ENCODE measurements at places on chromosomes 1 and 21. TPM values are rescaled to one million over a fixed set of nuclear protein-coding genes. Genes with fewer than 3 reads are reported as not detected.
A peak's percentile ranks its signal among the peaks of the same experiment; 100 is the strongest.

CACNA1S gene
- polyA plus RNA-seq = 56.1 TPM

ZMYND12 gene
- polyA plus RNA-seq = 0.37 TPM

SLC16A4 gene
- polyA plus RNA-seq = 9.9 TPM

TFAP2E gene
- 0.59 TPM for polyA plus RNA-seq

CFHR2 gene
- polyA plus RNA-seq = not detected

TXNDC12 gene
- polyA plus RNA-seq = 35.5 TPM

FBXO44 gene
- polyA plus RNA-seq = 4.9 TPM

PLA2G2C gene
- 0.05 TPM for polyA plus RNA-seq

TNN gene
- polyA plus RNA-seq = 4.6 TPM

ATG4C gene
- polyA plus RNA-seq = 7.9 TPM

ZNF691 gene
- polyA plus RNA-seq = 10.8 TPM

TCHH gene
- 0.03 TPM for polyA plus RNA-seq

TMEM222 gene
- polyA plus RNA-seq = 25.0 TPM

WNT3A gene
- not detected for polyA plus RNA-seq

IL22RA1 gene
- not detected for polyA plus RNA-seq

ASTN1 gene
- 6.4 TPM for polyA plus RNA-seq

TEKT2 gene
- polyA plus RNA-seq = 0.24 TPM

OR2T2 gene
- polyA plus RNA-seq = not detected

RPRD2 gene
- 23.7 TPM for polyA plus RNA-seq

SHISA4 gene
- polyA plus RNA-seq = 97.2 TPM

TARS2 gene
- polyA plus RNA-seq = 20.6 TPM

PTCH2 gene
- polyA plus RNA-seq = 10.9 TPM

PACC1 gene
- 6.1 TPM for polyA plus RNA-seq

SLC30A2 gene
- polyA plus RNA-seq = 1.00 TPM

NR0B2 gene
- not detected for polyA plus RNA-seq

KRTAP12-2 gene
- polyA plus RNA-seq = not detected

- peak; percentile 52 for DNase-seq
Observed at GRCh38 chr1:109687641-109688499, at the start of gene GSTM1. TSS of gene GSTM1 (plus strand) at chr1:109687817. CDS start at chr1:109687874, 57 bp downstream.

- DNase-seq = no peak
Observed at GRCh38 chr1:206690516-206690915, 5.8 kb downstream of the MAPKAPK2 start.

- DNase-seq = peak; percentile 48
Observed at GRCh38 chr1:205630241-205630640, 1.6 kb downstream of the ELK4 start.

DNA sequence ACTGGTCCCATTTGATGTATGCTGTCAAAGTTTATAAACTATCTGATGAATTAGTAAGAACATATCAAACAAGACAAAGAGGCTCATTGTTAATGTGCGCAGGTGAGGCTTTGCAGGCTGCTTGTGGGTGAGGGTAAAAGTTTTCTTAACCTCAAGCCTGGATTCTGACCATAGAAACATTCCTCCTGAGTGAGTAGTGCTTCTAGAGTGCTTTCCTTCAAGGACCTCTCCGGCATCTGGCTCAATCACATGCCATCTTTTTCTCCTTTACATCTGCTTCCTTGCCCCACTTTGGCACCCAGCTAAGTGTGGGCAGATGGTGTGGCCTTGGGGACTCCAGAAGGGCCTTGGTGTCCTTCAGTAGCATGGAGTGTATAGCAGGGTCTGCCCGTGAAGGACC lies 104.0 kb downstream of the ROR1 start:
- no peak for DNase-seq

GRCh38 chr21:16377120-16377658 lies 647.4 kb downstream of the USP25 start:
- DNase-seq = no peak

GRCh38 chr1:92968138-92969032 lies 7.1 kb upstream of the DIPK1A start:
- no peak for DNase-seq

- DNase-seq = peak; percentile 20
Observed at GRCh38 chr1:192158181-192158580, at the start of gene RGS18. TSS of gene RGS18 (plus strand) at chr1:192158462. CDS start at chr1:192158638, 176 bp downstream.

- no peak for DNase-seq
Observed at GRCh38 chr1:41286486-41286885, 44.4 kb upstream of the SCMH1 start.

GRCh38 chr21:43938751-43939442 lies 73.2 kb upstream of the TRAPPC10 start:
- DNase-seq = no peak

DNA sequence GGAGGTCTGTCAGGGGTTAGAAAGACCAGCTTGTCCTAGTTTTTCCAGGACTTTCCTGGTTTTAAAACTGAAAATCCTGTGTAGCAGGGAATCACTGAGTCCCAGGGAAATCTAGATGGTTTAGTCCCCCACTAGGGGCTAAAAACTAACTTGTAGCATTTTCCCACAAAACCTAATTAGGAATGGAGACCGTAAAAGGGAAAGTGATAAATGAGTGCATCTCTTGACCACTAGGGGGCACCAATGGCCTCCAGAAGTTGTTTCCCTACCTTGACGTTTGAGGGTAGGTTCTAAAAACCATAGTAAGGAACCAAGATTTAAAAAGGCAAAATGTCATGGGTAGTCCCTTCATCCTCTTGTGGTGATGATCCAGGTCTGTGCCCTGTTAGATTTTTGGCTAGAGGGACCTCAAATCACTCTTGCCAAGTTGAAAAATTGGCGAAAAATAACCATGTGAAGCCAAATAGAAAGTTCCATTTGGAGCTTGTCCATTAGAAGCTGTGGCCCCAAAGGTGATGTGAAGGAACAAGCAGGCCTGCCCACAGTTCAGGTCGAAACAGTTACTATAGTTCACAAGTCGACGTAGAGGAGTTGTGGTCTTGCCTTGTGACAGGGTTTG lies 24.5 kb downstream of the CLIC6 start:
- no peak for DNase-seq

GRCh38 chr1:6889875-6890480 lies 104.7 kb downstream of the CAMTA1 start:
- no peak for DNase-seq

DNA sequence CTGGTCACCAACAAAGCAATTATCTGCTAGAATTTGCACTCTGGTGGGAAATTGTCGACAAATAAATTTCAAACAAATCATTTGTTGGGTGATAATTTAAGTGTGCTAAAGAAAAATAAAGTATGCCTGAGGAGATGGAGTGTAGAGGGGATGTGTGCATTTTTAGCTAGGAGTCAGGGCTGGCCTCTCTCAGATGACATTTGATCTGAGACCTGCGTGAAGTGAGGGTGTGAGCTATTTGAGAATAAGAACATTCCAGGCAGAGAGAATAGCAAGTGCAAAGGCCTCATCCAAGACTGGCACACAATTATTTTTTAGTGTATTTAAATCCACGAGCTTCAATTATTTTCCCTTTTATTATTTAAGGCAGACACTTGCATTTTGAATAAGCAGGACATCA lies 19.7 kb upstream of the S1PR1 start:
- DNase-seq = no peak

DNA sequence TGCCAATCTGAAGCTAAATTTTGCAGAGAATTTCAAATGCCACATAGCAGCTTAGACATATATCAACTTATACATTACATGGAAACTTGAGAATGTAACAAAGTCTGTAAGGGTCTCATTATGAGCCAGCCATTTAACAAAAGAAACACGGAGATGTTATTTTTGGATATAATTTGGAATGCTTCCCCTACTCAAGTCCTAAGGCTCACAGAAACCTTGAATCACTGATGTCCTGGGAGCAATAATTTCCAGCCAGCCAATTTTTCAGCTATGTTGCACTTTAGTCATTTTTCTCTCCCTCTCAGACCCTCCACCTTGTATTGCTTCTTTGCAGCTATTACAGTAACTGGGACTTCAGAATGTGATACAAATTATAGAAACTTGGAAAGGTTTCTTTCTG lies 56.9 kb downstream of the EIF2B3 start:
- DNase-seq = no peak

GRCh38 chr1:211468595-211468994 lies 23.4 kb downstream of the RD3 start:
- DNase-seq = peak; percentile 9

DNA sequence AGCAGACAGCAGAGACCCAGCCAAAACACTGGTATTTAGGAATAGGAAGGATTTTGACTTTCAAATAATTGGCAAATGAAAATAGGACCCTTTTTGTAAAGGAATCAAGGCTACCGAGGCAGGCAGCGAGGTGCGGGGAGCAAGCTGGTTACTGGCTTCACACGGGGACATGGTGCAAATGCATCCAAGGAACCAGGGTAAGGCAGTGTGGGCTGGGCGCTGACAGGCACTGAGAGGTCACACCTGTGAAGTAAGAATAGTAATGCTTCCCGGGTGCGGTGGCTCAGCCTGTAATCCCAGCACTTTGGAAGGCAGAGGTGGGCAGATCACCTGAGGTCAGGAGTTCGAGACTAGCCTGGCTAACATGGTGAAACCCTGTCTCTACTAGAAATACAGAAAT lies 15.5 kb downstream of the CHAF1B start:
- DNase-seq = no peak

- DNase-seq = no peak
Observed at GRCh38 chr1:38746941-38747600, 112.5 kb downstream of the RRAGC start.

GRCh38 chr1:88802404-88802803 lies 89.0 kb downstream of the GTF2B start:
- no peak for DNase-seq

DNA sequence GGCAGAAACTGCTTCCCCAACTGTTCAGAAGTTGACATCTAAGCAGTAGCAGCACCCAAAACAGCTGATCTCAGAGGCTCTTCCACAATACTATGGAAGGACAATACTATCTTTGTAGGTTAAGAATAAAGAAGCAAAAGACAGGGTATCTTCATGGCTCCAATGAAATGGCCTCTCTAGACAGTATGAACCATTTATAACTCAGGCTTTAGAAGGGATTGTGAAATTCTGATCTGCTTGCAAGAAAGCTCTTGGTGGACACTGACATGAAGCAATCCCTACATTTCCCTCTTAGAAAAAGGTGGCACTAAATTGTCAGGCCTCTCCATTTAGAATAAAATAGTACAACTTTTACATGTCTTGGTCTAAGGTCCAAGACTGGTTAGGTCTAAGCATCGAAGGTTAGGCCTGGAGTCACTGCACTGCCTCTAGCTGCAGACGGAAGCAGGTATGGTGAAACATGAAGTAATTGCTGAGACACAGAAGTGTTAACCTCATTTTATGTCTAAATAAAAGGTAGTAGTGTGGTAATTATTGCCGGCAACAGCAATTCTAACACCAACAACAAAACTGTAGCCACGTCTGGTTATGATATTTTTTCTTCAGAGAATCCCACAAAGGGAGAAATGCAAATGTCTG lies 50.6 kb upstream of the HP1BP3 start:
- no peak for DNase-seq

- no peak for DNase-seq
Observed at GRCh38 chr1:226736908-226737818, 1.9 kb downstream of the ITPKB start.

GRCh38 chr1:61054601-61054993 lies 27.8 kb upstream of the NFIA start:
- no peak for DNase-seq

- DNase-seq = no peak
Observed at GRCh38 chr1:205493241-205494085, 11.0 kb upstream of the CDK18 start.

GRCh38 chr1:153803470-153804056 lies 28.4 kb downstream of the SLC27A3 start:
- DNase-seq = no peak

GRCh38 chr1:155970531-155971167 lies 7.7 kb downstream of the ARHGEF2 start:
- no peak for DNase-seq

DNA sequence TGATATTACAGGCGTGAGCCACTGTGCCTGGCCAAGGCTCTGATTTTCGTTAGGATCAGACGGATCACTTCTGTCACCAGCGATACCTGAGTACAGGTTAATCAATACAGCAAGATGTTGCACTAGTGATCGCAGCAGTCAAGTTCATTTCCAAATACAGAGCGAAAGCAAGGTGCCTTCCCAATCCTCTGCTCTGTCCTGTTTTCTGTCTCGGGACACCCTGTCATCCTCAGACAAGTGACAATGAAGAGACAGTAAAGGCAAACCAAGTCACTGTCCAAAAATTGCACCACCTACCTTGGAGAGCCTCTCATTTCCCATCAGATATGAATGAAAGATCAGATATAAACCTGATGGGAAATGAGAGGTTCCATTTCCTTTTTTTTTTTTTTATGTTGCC lies 5.6 kb upstream of the CLDN14 start:
- DNase-seq = no peak

DNA sequence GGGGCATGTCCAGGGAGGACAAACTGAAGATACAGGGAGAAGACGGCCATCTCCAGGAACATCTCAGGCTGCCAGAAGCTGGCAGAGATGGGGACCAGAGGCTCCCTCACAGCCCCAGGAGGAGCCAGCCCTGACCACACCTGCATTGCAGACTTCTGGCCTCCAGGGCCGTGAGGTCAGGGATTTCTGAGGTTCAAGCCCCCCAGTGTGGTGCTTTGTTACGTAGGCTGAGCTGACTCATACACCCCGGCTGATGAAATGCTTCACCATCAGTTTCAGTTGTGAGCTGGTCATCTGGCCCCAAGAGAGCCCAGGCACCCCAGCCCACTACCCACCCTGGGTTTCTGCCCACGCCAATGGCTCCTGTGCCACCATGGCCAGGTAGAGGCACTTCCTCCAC lies 106.4 kb downstream of the SIK1 start:
- DNase-seq = no peak

DNA sequence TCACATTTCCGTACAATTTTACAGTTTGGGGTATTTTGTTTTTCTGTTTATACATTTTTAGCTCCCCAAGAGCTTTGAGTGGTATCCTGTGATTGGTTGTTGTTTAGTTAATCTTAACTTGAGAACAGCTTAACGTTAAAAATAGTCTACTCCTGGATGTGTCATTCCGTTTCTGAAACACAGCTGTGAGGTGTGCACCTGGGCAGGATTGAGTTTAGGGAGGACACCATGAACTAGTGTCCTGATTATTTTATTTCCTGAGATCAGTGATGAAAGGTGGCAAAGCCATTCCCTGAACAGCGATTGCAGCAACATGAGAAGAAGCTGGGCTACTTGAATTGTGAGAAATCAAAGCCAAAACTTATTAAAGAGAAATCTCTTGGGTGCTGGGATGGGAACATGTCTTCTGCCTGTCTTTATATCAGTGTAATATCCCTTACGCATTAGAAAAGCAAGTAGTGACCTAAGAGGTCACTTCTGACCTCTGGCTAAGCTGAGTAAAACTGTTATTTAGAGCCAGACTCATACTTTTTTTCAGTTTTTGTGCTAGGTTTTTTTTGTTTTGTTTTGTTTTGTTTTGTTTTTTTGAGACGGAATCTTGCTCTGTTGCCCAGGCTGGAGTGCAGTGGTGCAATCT lies 43.4 kb downstream of the ZBTB40 start:
- DNase-seq = no peak

DNA sequence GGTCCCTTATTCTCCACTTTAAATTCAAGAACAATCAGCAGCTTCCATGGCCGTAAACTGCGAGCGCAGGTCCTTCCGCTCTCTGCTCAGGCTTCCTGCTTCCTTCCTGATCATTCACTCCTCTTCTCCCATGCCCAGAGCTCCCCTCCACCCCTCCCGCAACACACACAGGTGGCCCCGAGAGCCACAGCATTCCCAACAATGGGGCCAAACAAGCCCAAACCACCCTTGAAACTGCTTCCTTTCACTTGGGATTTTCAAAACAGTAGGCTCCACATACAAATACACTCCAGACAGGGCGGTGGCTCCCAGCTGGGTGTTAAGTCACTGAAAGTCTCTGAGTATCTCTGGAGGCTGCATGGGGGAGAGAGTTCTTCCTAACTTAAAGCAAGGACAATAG lies 11.4 kb downstream of the FAM89A start:
- DNase-seq = no peak

Data from forelimb muscle (tissue), 1 donor.